ENCODE measurements at places on chromosomes 12 and 14.
A peak's percentile ranks its signal among the peaks of the same experiment; 100 is the strongest.

DNA sequence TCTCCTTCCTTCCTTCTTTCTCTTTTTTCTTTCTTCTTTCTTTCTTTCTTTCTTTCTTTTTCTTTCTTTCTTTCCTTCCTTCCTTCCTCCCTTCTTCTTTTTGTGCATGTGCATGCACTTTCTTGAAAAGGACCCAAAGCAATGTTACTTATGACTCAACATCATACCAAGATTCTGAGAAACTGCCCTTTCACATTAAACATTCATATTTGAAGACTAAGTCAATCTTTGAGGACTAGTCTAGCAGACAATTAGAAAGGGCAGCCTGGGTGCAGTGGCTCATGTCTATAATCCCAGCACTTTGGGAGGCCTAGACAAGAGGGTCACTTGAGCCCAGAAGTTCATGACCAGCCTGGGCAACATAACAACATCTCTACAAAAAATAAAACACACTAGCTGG, 212.8 kb upstream of the KITLG start:
- DNase-seq: no peak

- DNase-seq: peak; percentile 67
Observed at GRCh38 chr14:80434574-80435321, 223.4 kb upstream of the DIO2 start.

DNA sequence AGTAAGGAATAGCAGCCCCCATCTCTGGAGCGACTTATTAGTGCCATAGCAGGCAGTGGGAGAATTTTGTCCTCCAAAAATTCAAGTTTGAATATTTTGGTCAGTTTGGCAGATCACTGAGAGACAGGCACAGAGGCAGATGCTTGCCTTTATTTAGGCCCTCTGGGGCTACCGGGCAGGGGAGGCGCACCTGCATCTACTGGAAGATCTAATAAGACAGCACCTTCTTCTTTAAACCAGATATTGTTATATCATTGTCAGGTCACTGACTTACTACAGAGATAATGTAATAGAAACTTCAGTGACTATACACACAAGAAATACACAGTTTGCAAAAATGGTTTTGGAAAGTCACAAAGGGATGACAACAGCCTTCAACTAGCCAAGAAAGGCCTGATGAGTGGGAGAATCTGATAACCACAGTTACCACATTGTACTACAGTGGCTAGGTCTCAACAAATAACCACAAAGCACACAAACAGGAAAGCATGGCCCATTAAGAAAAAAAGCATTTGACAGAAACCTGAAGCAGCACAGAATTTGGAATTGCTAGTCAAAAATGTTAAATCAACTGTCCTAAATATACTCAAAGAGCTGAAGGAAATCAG, 56.8 kb downstream of the CDK17 start:
- DNase-seq: no peak

DNA sequence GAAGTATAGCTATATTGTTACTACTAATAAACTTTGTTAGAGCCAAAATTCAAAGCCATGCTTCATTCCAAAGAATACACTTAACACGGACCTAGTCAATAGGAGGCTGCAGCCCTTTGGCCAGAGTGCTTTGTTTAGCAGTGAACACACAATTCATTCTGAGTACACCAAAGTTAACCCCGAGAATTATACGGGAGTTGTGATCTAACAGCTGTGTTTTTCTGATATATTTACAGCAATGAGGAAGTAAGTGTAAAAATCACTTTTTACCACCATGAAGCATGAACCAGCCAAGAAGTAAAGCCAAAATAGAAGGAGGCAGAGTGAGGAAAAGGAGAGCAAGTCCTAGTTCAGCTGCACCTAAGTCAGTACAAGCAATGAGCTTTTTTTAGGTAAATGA, 156.8 kb upstream of the PDE3A start:
- DNase-seq: no peak

DNA sequence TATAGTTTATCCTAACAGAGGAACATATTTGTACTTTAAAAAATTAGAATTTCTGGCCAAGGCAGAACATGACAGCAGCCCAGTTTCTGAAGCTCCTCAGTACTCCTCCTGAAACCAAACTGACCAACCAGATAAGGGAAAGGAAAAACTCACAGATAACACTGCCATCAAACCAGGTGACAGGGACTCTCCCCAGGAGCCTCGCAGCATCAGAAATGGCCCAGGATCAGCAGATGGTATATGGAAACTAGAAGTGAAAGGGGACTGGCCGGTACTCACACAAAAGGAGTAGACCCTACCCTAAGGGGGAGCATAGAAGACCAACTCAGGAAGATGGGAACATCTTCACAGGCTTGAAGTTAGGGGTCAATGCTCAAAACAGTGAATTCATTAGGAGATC, 22.0 kb downstream of the GALC start:
- no peak for DNase-seq

DNA sequence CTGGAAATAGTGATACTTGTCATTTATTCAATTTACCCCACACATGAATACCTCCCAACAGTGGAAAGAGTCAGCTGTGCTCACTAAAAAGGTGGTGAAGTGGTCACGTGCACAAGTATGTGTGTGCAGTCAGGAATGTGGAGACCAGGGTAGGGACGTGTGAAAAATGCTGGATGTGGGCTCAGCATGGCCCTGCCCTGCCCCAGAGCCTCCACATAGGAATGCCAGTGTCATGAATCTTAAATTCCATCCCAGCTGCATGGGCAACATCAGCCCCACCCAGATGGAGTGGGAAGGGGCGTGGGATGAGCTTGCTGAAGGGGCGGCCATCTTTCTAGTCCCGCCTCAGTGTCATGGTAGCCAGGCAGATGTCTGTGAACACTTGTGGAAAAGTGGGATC, 87.7 kb downstream of the C12orf75 start:
- DNase-seq: peak; percentile 77

DNA sequence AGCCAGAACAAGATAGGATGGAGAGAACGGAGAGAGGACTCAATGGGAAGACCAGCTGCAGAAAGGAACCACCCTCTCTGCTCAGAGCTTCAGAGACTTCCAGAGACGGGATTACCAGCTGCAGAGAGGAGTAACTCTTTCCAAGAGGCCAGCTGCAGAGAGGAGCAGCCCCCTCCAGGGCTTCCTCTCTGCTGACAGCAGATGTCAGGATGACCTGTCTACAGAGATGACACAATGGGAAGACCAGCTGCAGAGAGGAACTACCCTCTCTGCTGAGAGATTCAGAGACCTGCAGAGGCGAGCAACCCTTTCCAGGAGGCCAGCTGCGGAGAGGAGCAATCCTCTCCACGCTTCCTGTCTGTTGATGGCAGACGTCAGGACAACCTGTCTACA, 61.8 kb downstream of the KLRG1 start:
- no peak for DNase-seq

- DNase-seq: no peak
Observed at GRCh38 chr12:110776410-110776809, 33.7 kb upstream of the PPP1CC start.

GRCh38 chr12:132142679-132143335, 1.3 kb downstream of the DDX51 start:
- no peak for DNase-seq

- no peak for DNase-seq
Observed at GRCh38 chr14:72884386-72884785, 9.5 kb downstream of the DPF3 start.

DNA sequence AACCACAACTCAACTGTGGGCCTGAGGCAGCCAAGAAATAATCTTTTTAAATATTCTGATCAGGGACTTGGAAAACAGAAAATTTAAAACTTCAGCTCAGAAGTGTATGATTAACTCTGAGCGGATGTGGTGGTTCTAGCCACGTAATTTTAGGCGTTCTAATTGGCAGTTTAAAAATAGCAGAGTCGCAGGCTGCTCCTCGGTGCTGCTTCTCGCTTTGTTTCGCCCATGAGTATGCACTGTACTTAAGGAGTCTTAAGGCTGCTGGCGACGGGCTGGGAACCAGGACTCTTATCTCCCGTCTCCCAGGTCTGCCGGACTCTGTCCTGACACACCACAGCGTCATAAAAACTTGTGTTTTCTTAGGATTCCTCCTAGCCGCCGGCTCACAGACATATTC, 113.4 kb upstream of the PELI2 start:
- no peak for DNase-seq

DNA sequence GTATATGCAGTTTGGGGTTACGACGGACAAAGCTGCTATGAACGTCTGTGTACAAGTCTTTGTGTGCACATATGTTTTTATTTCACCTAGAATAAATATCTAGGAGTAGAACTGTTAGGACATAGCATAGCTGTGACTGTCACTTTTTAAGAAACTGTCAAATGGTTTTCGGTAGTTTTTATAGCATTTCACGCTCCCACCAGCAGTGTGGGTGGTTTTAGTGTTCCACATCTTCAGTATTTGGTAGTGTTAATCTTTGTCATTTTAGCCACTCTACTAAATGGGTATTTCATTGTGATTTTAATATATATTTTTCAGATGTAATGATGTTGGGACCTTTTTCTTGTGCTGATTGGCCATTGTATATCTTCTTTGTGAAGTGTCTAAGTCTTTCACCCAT, 109.1 kb upstream of the BCAT1 start:
- no peak for DNase-seq

DNA sequence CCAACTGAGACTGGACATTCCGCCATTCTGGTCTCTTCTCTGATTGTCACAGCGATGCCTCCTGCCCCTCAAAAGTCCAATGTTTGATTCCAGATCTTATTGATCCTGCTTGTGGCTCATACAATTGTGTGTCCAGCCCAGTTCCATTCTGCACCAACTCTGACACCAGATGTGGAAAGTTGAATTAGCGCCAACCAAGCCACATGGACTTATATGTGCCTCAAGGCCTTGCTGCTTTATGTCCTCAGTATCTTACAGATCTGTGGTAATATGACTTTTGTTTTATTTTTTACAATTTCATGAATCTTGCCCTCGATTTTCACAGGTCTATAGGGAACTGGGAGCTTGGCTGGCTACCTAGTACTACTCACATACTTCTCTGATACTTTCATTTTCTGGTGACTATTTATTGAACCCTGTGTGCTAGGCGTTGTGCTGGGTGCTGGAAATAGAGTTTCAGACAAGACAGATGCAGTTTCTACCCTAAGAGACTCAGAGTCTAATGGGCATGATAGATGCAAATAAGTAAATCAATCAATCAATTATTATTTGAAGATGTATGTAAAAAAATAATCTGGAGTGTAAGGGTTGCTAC, 472.0 kb downstream of the TMTC2 start:
- no peak for DNase-seq

GRCh38 chr12:95380997-95381786, 92.8 kb upstream of the METAP2 start:
- no peak for DNase-seq

- no peak for DNase-seq
Observed at GRCh38 chr12:87127272-87127671, 871.1 kb upstream of the MGAT4C start.

DNA sequence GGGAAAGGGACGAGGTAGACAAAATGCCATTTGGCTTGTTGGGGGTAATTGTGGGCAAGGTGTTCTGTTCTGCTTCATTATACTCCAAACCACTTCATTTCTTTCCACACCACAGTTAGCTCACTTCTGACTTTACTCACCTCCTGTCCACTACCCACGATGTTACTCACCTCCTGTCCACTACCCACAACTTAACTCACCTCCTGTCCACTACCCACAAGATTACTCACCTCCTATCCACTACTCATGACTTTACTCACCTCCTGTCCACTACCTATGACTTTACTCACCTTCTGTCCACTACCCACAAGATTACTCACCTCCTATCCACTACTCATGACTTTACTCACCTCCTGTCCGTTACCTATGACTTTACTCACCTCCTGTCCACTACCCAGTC, 10.1 kb upstream of the TWF1 start:
- no peak for DNase-seq

GRCh38 chr14:92582706-92583452, 69.3 kb downstream of the RIN3 start:
- DNase-seq: no peak

- DNase-seq: no peak
Observed at GRCh38 chr14:90644882-90645281, 171.3 kb downstream of the TTC7B start.

DNA sequence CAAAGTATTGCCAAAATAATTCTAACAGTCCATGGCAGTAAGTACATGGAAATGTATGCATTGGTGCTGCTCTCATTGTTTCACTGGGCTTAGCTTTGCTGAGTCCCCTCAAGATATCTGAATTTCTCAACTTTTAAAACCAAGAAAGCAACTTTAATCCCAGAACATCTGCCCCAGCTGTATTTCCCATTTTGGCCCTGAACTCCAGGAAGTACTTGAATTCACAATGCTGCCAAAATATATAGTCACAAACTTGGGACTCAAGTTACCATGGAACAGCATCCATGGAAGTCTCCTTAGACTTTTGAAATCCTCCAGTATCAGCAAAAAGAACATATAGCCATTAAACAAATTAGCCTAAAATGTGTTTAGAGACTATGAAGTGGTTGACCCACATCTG, 78.5 kb upstream of the FLRT2 start:
- no peak for DNase-seq

DNA sequence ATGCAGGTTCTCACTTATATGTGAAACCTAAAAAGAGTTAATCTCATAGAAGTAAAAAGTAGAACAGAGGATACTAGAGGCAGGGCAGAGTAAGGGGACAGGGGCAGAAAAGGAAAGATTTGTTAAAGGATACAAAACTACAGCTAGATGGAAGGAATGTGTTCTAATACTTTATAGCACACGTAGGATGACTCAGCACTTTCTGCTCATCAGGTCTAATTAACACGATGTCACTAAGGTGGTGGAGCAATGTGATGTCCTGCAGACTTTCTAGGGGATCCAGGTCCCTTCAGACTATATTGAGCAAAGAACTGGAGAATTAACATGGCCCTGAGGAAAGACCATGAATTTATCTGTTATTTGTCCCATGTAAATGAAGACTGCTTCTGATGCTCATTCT, 80.8 kb upstream of the CMKLR1 start:
- no peak for DNase-seq

DNA sequence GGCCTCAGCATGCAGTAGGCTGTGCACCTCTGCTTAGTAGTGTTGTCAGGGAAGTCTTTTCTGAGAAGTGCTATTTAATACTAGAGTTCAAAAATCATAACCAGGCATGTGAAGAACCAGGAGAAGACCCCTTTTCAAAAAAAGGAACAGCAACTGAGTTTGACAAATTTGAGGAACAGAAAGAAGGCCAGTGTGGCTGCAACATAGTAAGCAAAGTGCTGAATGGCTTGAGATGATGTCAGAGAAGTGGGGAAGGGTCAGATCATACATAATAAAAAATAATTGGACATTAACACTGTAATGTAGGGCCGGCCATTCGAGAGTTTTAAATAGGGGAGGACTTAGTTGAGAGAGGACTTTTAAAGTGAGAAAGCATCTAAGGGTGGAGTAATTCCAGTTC, 11.1 kb upstream of the CNTN1 start:
- DNase-seq: no peak

DNA sequence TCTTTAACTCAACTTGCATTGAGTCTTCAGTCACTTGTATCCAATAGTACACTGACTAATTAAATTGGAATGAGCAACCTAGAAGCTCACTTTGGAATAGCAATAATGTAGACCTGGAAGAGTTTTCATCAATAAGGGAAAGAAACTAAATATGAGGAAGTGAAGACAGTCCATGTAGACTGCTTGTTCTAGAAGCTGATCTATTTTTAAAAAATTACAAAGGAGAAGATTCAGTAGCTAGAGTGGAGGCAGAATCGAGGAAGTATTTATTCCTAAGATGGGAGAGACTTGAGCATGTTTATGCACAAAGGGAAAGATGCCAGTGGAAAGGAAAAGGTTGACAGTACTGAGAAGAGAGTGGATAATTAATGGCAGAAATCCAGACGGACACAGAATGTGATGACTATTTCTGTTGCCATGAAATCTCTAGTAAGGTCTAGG, 156.3 kb upstream of the PDE3A start:
- DNase-seq: no peak
